ENCODE measurements at places on chromosomes 3 and 15.

GRCh38 chr3:82475306-82475705 lies 713.9 kb upstream of the GBE1 start:
- no peak for DNase-seq

- no peak for DNase-seq
Observed at GRCh38 chr3:151346292-151346691, 16.9 kb upstream of the P2RY13 start.

DNA sequence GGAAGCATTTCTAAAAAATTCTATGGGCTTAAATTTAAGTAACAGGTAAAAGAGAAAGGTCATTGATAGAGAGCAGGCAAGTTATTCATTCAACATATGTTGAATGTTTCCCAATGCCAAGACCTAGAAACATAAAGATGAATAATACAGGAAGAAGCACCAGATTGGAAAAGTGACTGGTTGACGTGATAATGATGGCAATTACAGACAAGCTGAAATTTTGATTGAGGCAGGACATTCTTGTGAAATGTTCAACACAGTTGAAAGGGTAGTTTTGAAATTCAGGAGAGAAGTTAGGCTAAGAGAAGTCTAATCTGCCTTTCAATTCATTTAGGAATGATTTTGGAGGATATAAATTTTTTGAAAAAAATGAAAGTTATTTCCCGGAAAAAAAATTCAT lies 536.3 kb upstream of the NAALADL2 start:
- no peak for DNase-seq

- DNase-seq, result no peak
Observed at GRCh38 chr15:50627351-50628055, 59.1 kb downstream of the TRPM7 start.

DNA sequence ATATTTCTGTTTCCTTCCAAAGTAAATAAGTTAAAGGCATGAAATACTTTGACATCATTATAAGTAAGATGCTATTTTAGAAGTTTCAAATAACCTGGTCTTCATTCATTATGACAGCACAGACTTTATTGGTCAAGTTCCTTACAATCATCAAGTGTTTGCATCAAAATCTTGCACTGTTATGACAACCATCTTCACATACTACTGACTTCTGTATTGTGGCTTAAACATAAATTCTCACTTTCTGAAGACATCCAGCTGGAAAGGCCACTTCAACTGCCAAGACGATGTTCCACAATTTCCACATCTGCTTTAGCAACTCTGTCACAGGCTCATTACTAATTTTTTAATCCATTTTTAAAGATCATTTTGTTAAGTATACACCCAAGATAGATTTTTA lies 408.0 kb downstream of the MECOM start:
- DNase-seq, result no peak

- no peak for DNase-seq
Observed at GRCh38 chr15:41115652-41116115, 396 bp downstream of the INO80 start.

GRCh38 chr15:62413786-62414185 lies 248.7 kb upstream of the C2CD4B start:
- DNase-seq, result no peak

GRCh38 chr15:70579766-70580165 lies 183.6 kb downstream of the UACA start:
- no peak for DNase-seq

DNA sequence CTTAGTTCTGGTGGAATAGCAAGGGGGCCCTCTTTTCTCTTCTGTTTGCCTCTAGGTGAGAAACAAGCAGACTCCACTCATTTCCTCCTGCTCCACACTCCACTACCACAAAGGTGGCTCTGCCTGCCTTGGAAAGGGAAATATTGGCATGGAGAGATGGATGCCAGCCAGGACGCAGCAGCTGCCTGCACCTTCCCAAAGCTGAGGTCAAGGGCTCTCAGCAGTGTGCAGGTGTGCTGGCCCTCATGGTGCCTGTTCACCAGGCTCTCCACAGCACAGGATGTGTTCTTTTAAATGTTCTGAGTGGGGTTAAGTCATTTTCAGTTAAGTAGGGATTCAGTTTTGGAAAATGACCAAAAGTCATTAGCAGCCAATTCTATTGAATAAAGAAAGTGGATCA lies 211.2 kb upstream of the STRIT1 start:
- no peak for DNase-seq

- DNase-seq, result no peak
Observed at GRCh38 chr15:68330901-68331300, 53.4 kb downstream of the FEM1B start.

- DNase-seq, result no peak
Observed at GRCh38 chr15:52221730-52222129, 30.5 kb upstream of the GNB5 start.

- DNase-seq, result no peak
Observed at GRCh38 chr3:4977853-4978203, 1.4 kb upstream of the BHLHE40 start.

DNA sequence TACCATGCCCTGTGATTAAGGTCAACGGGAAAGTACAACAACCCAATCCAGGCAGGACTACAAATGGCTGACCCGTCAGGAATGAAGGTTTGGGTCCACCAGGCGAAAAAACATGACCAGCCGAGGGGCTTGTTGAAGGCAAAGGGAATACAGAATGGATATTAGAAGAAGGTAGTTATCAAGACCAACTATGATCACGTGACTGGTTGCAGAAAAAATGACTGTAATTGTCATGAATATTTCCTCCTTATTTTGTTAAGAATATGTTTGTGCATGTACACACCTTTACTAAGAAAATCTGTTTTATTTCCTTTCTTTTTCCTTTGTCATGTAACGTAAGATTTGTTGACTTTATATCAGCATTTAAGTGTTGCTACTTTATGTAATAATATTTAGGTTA lies 22.9 kb upstream of the OSBPL11 start:
- no peak for DNase-seq

GRCh38 chr15:92159481-92159880 lies 234.2 kb upstream of the ST8SIA2 start:
- no peak for DNase-seq

DNA sequence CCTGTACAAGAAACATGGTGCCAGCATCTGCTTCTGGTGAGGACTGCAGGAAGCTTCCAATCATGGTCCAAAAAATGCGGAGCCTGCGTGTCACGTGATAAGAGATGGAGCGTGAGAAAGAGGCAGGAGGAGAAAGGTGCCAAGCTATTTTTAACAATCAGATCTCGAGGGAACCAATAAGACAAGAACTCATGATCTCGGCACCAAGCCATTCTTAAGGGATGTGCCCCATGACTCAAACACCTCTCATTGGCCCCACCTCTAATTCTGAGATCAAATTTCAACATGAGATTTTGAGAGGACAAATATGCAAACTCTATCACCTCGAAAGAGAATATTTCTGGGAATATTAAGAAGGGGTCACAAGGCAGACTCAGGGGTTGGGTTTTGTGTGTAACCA lies 107.2 kb downstream of the PYDC2 start:
- DNase-seq, result no peak

DNA sequence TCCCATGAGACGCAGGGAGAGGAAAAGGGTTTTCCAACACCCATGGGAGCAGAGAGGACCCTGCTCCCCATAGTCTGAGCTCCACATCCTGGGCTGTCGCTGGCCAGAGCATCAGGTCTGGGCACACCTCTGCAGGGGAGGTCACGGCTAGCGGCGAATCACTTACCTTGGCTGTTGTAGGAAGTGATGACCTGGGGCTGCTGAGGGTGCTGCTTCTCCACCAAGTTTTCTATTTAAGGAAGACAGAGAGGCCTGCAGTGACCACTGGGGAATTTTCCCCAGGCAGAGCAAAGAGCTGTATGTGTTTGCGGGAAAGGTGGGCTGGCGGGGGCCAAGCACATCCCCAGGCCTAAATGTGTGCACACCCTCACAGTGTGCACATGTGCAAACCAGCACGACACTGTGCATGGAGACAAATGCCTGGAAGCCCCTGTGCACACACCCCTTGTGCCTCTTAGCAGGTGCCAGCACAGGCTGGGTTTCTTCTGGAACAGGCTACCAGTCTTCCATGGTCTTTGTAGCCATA lies 7.6 kb downstream of the KY start:
- DNase-seq, result no peak

DNA sequence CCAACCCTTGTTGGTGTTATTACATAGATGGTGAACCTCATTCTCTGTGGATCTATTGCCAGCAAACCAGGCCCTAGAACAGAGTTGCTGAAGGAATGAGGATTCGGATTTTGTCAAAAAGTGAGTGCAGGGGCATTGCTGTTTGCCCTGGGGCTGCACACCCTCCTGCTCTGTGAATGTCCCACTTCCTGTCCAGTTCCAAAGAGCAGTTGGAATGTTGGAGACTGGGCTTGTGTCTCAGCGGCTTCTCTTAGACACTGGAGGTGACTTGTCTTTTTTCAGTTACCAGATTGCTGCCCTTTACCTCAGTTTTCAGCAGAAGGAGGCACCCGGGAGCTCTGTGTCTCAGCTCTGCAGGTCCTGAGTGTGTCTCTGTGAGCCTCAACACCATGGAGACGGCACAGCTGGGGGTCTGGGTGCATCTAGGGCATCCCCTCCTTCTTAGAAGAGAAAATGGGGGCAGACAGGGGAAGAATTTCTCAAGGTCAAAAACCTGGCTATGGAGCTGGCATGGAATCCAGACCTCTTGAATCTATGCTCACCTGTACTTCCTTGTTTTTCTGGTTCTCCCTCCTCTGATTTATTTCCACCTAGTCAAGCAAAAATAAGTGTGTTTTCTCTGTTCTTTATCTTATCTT lies 46.3 kb downstream of the LIMD1 start:
- DNase-seq, result no peak

GRCh38 chr3:55490276-55490913 lies 3.3 kb upstream of the WNT5A start:
- no peak for DNase-seq

DNA sequence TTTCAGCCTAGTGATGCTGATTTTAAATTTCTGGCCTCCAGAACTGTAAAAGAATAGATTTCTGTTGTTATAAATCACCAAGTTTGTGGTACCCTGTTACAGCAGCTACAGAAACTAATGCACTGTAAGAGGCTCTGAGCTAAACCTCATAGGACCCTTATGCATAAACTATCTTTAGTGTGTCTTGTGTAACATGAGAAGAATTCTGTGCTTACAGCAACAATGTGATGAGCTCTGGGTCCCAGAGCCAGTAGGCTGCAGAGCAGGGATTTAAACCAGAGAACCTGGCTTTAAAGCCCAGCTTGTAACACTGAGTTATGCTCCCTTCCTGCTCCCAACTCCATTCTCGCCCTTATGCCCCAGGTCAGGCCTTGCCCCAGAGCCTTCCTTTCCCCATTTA lies 113.1 kb downstream of the THSD4 start:
- DNase-seq, result no peak

DNA sequence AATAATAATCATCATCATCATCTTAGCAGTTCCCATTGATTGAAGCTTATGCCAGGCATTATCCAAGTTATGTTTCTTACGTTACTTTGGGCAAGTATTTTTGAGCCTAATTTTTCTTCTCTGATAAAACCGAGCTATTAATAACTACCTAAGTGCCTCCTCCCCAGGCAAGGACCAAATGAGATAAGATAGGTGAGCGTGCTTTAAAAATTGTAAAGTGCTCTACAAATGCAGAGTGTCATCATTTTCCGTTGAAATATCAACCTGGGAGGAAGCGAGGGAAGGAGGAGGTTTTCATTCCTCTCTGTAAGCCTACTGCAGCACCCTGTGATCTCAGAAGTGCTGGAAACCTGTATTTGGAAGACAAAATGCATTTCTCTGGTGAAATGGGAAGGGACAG lies 96.7 kb upstream of the MITF start:
- no peak for DNase-seq

GRCh38 chr15:41827290-41827879 lies 507 bp upstream of the JMJD7 start:
- DNase-seq, result no peak

GRCh38 chr15:37691911-37692310 lies 242.5 kb upstream of the TMCO5A start:
- DNase-seq, result no peak
